Stimulated activated CD4-positive, alpha-beta T cell treated with anti-CD3 and anti-CD28 coated beads, Interleukin-15, amount 100 ng/mL, for 24 hours (primary cell): ENCODE measurements at places on chromosomes 7 and 10.
A peak's percentile ranks its signal among the peaks of the same experiment; 100 is the strongest.

DNA sequence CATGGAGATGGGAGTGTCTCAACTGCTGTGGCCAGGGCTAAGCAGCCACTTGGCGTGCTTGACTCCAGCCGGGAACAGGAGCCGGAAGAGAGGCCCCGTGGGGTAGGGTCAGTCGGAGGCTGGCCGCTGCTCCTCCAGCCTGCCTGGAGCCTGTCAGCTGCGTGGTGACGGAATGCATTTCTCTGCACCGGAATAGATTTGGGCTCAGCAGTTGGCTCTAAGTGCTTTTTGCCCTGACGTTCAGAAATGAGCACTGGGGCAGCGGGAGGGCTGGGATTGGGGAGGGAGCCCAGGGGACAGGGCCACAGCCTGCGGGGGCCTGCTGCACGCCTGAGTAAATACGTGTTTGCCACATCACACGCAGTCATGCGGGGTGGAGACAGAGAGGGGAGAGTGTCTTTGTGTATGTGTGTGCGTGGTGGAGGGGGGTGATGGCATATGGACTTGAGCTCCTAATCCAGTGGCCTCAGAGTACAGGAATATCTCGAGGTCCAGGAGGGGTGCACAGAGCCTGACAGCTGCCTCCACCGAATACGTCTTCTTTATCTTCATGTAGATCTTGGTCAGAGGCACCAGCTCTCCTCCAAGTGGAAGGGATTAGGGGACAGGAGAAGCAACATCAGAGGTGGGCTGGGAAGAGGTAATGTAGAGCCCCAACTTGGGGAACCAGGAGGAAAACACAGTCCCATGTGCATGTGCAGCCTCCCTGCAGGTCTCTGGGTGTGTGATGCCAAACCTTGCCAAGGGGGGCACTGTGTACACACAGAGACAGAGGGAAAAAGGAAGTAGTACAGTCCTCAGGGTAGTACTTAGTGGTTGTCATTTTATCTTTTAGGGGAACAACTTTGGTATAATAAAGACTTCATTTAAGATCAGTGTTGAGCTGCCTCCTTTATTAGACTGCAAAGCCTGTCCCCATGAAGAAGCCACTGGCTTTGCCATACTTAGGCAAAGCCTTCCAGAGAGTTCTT lies 151.4 kb downstream of the CDH23 start:
- DNase-seq, result peak; percentile 24

GRCh38 chr7:142438235-142438922 lies 180.5 kb upstream of the PRSS58 start:
- peak; percentile 39 for DNase-seq

DNA sequence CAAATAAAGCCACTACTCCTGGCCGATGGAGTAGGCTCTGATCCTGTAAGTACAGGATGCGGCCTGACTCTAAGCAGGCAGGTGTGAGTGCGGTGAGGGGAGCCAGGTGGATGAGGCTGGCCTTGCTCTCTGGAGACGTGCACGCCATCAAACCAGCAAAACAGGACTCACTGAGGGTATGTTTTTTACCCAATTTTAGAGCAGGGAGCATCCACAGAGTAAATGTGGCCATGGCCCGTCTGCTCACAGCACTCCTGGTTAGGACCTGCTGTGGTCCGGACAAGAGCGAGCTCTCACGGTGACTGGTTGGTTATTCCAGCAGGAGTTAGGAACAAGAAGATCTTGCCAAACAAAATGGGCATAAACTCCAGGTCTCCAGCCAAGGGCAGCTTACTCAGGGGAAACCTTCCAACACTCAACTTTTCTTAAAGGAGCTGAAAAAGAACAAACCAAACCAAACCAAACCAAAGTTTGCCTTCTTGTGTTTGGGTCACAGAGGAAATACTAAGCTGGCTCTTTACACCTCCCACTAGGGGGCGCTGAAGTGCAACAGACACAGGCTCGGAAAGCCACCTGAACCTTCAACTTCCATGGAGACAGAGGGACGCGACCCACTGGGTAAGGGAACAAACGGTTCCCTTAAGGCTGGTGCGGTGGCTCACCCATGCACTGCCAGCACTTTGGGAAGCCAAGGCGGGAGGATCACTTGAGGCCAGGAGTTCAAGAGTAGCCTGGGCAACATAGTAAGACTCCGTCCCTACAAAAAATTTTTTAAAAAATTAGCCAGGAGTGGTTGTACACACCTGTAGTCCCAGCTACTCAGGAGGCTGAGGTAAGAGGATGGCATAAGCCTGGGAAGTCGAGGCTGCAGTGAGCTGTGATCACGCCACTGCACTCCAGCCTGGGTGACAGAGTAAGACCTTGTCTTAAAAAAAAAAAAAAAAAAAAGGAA lies 122.4 kb downstream of the CLEC2L start:
- peak; percentile 91 for DNase-seq

DNA sequence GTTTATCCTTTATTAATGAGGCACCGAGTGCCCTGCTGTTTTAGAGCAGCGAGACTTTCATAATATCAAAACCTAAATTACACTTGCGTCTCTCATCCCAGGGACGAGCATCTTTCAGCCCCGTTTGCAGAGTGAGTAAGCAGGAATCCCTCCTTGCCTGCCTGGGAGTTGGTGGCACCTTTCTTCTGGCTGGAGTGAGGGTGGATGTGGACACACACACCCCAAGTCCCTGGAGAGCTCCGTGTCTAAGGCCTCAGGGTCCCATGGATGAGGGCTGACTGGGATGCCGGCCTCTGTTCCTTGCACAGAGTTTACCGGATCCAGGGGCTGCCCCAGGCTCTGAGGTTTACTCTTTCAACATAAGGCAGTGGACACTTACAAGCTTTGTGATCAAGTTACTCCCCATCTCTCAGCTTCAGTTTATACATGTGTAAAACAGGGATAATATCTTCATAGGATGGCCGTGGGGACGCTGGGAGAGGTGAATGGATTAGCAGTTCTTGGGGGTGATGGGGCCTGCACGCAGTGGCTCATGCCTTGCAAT lies 24.5 kb downstream of the POLL start:
- no peak for DNase-seq

DNA sequence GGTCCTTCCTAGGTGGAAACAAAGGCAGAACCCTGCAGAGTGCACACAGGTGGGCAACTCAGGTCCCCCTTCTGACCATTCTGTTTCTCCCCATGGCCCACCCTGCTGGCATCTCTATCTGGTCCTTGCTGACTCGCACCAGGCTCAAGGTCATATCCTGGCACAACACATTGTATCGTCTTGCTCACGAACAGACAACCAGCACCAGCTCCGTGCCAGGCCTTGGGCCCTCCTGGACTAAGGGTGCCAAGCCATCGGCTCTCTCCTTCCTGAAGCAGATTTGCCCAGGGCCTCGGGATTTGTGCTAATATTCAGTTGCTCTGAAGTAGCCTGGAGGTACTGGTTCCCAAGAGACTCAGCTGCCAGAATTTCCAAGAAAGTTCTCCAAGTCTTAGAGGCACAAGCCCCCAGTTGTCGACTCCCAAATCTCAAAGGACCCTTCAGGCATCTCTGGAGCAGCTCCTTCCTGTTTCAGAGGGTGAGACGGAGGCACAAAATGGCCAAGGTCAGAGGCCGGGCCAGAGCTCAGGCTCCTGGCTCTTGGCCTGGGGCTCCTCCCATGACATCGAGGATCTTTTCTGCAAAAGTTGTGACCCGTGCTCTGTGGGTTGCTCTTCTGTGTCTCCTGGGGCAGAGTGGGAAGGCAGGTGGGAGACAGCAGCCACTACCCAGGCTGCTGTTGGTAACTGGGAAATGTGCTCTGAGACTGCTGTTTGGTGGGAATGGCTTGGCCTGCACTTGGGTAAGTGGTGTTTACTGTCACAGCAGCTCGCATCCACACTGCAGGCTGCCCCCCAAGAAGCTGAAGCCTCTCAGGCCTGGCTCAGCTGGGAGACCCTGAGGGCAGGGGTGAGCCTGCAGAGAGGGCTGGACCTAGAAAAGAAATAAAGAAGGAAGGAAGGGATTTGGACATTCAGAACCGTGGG lies 121.3 kb downstream of the RGS10 start:
- no peak for DNase-seq

GRCh38 chr10:734481-734880 lies 45.0 kb upstream of the DIP2C start:
- DNase-seq, result no peak

- no peak for DNase-seq
Observed at GRCh38 chr10:121710207-121710606, 112.0 kb upstream of the FGFR2 start.

GRCh38 chr10:124984376-124984775 lies 42.5 kb downstream of the ZRANB1 start:
- DNase-seq, result no peak

DNA sequence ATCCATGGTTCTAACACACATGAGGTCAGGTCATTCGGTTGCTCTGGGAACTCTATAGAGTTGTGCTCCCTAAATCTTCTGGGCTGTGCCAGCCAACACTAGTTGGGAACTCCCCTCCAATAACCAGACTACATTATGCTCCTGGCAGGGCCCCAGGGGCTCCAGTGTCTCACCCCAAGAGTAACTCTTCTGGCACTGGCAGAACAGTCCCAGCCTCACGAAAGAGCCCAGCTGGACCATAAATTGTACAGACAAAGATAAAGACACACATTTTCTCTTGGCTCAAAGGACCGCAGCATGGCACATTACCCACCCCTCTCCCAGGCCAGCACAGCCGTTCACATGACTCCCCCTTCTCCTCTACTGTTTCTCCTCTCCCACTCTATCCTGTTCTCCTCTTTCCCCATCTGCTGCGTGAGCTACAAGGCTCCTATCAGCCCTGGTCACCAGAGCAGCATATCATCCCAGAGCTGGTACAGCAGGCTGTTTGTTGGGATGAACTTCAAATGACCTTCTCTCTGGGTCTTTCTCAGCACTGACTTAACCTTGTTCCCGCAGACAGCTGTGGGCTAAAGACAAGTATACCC lies 230.6 kb downstream of the PLXNA4 start:
- DNase-seq, result no peak

- DNase-seq, result no peak
Observed at GRCh38 chr7:50857804-50858489, 75.3 kb upstream of the GRB10 start.

- peak; percentile 77 for DNase-seq
Observed at GRCh38 chr10:69716711-69717560, 84.8 kb upstream of the COL13A1 start.

GRCh38 chr7:96657347-96658021 lies 52.2 kb downstream of the SEM1 start:
- DNase-seq, result no peak

DNA sequence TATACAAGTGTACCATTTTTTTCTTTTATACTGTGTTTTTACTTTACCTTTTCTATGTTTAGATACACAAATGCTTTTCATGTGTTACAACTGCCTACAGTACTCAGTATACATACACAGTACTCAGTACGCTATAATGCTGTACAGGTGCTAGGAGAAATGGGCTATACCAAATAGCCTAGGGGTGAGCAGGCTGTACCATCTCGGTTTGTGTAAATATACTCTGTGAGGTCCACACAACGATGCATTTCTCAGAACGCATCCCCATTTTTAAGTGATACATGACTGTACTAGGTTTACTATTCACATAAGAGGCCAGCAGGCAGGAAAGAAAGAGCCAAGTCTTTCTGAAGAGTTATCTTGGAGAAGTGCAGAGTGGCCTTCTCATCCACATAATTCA lies 426.4 kb upstream of the MTPN start:
- DNase-seq, result no peak

DNA sequence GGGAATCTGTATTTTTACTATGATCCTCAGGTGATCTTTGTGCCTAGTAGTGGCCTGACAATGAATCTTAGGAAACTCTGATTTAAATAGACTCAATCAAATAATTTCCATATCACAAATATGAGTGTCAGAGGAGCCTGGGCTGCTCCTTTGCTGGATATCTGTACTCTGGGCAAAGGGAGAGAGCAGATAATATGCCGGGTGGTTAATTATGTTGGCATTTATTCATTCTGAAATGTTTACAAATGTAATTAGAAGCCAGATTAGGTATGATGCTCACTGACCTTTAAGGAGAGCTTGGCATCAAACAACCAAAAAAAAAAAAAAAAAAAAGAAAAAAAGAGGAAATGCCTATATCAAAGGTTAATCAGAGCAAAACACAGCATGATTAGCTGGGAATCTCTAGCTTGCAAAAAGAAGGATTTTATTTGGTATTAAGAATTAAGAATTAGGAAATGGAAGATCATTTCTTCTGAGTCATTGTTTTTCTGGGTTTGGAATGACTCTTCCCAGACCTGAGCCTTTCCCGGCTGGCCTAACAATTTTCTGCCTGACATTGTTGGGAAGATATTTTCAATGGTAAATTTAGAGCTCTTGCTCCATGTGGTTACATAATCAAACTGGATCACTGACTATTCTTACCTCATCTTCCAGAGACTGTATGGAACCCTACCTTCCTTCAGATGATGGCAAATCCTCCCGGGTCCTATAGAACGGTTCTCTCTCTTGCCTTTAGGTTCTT lies 365.3 kb downstream of the REEP3 start:
- no peak for DNase-seq

DNA sequence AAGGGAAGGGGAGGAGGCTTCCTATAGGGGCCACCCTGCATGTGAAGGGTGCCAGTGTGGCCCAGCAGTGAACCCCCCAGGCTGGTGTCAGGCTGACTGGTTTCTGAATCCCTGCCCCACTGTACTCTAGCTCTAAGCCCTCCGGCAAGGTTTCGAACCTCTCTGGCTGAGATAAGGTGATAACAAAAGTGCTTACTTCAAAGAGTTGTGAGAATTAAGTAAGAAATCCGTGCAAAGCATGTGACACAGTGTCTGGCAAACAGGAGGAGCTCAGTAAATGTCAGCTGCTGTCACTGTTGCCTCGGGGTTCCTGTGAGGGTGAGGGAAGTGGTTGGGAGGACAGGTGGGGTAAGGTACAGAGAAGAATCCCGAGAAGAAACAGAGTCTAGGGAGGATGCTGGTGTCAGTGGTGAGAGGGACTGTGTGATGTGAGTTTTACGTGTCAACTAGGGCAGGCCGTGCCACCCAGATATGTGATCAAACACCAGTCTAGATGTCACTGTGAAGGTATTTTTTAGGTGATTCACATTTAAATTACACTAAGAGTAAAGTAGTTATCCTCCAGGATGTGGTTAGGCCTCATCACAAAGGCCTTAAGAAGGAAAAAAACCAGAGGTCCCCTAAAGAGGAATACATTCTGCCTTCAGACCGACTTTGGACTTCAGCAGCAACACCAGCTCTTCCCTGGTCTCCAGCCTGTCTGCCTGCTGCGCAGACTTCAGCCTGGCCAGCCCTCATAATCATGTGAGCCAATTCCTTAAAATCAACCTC lies 64.4 kb downstream of the BPGM start:
- peak; percentile 66 for DNase-seq

- DNase-seq, result peak; percentile 100
Observed at GRCh38 chr10:97640174-97640867, at the start of gene PI4K2A. PI4K2A (plus strand) TSS chr10:97640671; CDS start chr10:97640743, 72 bp downstream.

- no peak for DNase-seq
Observed at GRCh38 chr7:42095791-42096190, 141.2 kb downstream of the GLI3 start.

GRCh38 chr10:12510984-12511383 lies 161.6 kb downstream of the CAMK1D start:
- DNase-seq, result no peak

- DNase-seq, result no peak
Observed at GRCh38 chr7:22823142-22823497, 471 bp upstream of the TOMM7 start.

- DNase-seq, result no peak
Observed at GRCh38 chr7:29288181-29289091, 93.9 kb downstream of the CHN2 start.

- no peak for DNase-seq
Observed at GRCh38 chr7:127417346-127417745, 24.8 kb upstream of the ZNF800 start.

- DNase-seq, result no peak
Observed at GRCh38 chr10:86067436-86068050, 299.1 kb downstream of the GRID1 start.
